ENCODE measurements at places on chromosomes 5 and 9. TPM values are rescaled to one million over a fixed set of nuclear protein-coding genes. Genes with fewer than 3 reads are reported as not detected.

Gene GRIN3A
- total RNA-seq, result not detected

Gene IRX1
- 7.6 TPM for total RNA-seq

Gene CDH9
- 2.8 TPM for total RNA-seq

Gene SLC45A2
- 0.06 TPM for total RNA-seq

Gene LCN6
- total RNA-seq, result not detected

Gene OCLN
- total RNA-seq, result 57.7 TPM

Gene DMRT3
- total RNA-seq, result 0.41 TPM

Gene OR1Q1
- total RNA-seq, result not detected

Gene GADD45G
- total RNA-seq, result 1.8 TPM

Gene STOM
- 99.4 TPM for total RNA-seq

Gene RLN2
- 5.0 TPM for total RNA-seq

Gene SLC6A18
- not detected for total RNA-seq

Gene TSSK1B
- total RNA-seq, result not detected
